ENCODE measurements at places on chromosomes 4 and X. TPM values are rescaled to one million over a fixed set of nuclear protein-coding genes. Genes with fewer than 3 reads are reported as not detected.

DNA sequence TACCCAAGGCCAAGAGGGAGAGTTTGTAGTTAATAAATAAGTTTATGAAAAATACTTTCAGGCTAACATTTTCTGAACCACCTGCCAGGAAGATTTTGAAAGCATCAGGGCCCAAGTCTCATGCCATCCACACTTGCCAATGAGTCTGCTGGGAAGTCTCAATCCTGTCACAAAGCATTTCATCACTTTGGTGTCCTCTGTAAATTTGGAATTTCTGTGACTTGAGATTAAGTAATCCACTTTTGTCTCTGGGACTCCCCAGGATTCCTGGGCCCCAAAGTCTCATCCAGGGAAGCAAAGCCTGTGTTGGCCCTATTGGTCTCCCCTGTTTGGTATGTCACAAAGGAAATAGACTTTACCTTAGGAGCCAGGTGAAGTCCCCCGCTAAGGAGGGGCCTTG is 99.2 kb upstream of the GPC4 start:
- no peak for DNase-seq

Gene PDGFRA
- 0.98 TPM for total RNA-seq

- peak; percentile 26 for DNase-seq
Measured at GRCh38 chr4:8157496-8157895, 1.1 kb downstream of the ABLIM2 start.

- no peak for DNase-seq
Measured at GRCh38 chr4:40553995-40554394, 75.7 kb downstream of the RBM47 start.

GRCh38 chr4:20393486-20394100 is 141.9 kb downstream of the SLIT2 start:
- DNase-seq = no peak

DNA sequence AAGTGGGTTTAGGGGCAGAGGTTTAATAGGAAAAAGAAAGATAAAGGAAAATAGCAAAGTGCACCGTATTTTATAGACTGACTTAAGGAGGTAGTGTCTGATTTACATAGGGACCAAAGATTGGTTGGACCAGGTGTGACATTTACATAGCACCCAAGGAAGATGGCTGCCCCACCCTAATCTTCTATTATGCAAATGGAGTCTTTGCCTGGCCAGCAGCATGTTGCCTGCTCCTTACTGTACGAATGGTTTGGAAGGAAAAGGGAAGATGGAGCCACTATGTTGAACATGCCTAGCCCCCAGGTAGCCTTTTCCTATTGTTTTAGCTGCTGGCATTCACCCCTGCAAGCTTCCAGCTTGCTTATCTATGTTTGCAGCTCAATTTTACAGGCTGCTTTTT is 146.2 kb upstream of the PDE5A start:
- DNase-seq = no peak

Gene PPBP
- total RNA-seq = not detected

Gene TMPRSS11F
- not detected for total RNA-seq

- no peak for DNase-seq
Measured at GRCh38 chrX:107117993-107118321, 665 bp downstream of the RBM41 start.
